ENCODE measurements at places on chromosomes 3 and 15.

- DNase-seq, result no peak
Measured at GRCh38 chr3:57826245-57826951, 70.3 kb downstream of the SLMAP start.

GRCh38 chr3:123067689-123068600, 1.1 kb downstream of the PDIA5 start:
- no peak for DNase-seq

DNA sequence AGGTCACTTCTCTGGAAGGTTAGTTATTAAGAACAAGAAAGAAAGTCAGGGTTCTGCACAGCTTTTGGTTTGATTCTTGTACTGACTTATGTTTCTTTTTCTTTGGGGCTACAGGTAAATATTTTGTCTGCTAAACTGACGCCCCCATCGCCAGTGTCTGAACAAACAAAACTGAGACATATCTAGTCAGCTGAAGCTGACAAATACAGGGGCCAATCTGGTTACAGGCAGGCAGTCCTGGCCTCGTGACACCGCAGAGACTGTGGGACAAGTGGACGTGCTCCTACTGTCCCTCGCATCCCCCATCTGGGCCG, 4.6 kb upstream of the RPL14 start:
- DNase-seq, result no peak

GRCh38 chr3:119343719-119344118, 49.5 kb downstream of the ARHGAP31 start:
- no peak for DNase-seq

- no peak for DNase-seq
Measured at GRCh38 chr3:8343058-8343457, 158.6 kb upstream of the LMCD1 start.

GRCh38 chr15:39118510-39118909, 462.4 kb upstream of the THBS1 start:
- DNase-seq, result no peak

- DNase-seq, result no peak
Measured at GRCh38 chr15:45795440-45796069, 160.7 kb downstream of the SQOR start.

DNA sequence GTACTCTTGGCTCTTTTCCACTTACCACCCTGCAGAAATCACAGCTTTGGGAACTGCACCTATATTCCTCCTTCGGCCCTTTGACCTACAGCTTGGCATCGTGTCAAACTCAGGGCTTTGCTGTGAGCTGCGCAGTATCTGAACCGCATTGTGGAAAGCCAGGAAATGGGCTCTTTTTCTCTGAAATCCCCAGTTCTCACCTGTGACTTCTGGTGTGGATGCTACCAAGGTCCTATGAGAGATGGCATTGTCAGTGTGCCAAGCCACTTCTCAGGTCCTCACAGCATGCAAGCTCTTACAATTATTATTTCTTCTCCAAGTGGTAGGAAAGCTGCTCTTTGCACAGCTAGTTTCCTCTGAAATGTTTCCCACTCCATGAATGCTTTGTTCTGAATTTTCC, 450.6 kb upstream of the TBL1XR1 start:
- DNase-seq, result no peak

DNA sequence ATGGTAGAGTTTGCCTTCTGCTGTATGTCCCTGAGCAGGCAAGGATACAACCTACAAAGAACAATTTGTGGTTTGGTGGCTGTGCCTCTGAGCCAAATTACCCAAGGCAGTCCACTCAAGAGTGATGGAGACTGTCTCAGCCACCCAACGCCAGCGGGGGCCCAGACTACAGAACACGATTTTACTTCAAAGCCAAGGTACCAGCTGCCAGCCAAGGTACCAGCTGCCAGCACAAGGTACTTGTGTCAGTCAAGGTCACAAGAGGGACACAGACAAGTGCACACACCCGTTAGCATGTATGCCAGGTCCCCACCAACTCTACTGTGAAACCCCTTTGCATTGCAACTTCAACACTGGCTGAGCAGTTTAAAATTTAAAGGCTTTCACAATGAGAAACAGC, 23.5 kb downstream of the COLQ start:
- no peak for DNase-seq

- DNase-seq, result no peak
Measured at GRCh38 chr15:49242820-49243219, 72.8 kb downstream of the GALK2 start.

- no peak for DNase-seq
Measured at GRCh38 chr15:66829551-66830121, 127.6 kb downstream of the SMAD6 start.

GRCh38 chr3:78611278-78611677, 1156.5 kb downstream of the ROBO1 start:
- DNase-seq, result no peak

DNA sequence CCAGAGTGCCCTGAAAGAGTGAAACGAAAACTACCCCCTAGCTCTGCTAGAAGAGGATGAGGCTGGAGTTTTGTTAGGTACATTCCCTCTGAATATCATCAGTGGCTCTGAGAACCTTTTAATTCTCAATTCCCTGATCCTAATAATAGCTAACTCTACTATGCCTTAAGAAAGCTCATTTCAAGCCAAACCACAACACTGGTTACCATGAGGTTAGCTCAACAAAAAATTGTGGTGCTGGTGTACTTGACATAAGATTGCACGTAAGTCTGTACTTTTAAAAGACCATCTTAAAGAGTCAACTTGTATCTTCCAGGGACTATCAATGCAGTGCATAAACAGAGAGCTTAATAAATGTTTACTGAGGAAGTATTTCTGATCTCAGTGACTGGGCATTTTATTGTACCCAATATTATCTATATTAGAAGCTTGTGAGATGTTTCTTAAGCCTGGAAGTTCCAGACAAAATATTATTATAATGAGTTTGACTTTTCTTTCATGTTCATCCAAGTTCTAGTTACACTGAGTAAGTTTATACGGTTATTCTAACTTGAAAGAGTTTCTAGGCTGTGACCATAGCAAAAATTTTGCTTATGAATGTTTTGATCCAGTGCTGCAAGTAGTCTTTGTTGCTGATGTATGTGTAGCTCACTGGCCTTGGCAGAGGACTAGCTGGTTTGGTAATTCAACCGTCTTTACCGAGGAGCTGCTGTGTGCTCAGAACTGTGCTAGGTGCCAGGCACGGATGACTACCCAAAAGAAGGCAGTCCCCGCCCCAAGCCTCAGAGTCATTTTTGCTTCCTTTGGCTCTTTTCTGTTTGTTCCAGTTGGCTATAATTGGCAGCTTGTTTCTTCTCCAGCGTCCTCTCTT, 334.4 kb upstream of the TRIM42 start:
- no peak for DNase-seq

- no peak for DNase-seq
Measured at GRCh38 chr15:69075440-69075839, 60.9 kb downstream of the NOX5 start.

DNA sequence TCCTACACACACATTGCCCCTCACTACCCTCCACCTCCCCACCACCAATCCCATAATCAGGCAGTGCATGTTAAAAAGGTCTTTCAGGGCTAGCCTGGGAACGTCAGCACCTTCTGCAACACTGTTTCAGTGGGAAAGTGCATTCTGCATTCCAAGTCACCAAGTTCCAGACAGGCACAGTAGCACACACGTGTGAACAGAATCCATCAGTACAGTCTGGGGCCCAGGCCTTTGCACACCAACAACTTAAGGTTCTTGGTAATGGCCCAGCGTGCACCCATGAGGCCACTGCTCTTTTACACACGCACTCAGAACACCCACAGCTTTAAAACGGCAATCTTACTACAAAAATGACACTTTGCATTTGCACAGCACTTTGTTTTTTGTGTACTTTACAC, 1.2 kb downstream of the ANXA2 start:
- DNase-seq, result no peak

DNA sequence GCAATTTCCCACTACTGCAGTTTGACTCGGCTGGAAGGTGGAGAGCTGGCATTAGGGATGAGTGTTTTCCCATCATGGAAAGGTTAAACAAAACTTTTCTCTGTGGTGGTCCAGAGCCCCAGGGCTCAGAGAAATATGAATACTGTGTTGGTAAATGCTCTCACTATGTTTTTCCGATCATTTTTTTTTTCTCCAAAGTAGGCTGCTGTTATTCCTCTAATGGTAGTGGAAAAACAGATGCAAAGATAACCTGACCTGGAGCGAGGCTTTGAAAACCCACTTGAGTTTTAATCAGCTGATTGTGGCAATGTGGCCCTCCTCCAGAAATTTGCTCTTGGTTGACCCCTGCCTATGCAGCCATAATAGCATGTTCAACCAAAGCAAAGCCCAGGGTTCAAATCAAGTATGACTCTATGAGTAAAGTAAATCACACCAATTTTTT, 320.8 kb upstream of the CTNNB1 start:
- DNase-seq, result no peak

DNA sequence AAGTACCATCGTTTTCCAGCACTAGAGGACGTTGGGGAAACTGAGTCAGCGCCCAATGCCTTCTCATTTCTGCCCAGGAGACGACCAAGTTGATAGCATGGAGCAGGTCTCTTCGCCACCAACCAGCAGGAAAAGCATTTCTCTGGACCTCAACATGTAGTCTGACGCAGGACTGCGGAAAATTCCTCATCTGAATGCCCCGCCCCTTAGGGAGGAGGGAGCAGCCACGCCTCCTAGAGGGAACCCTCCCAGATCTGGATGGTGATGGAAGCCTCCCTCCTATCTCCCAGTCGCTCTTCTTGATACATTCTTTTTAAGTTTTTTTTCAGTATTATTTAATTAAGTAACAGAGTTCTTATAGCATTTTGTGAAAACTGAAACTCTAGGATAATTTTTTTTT, 17.4 kb upstream of the MINDY4B start:
- no peak for DNase-seq

DNA sequence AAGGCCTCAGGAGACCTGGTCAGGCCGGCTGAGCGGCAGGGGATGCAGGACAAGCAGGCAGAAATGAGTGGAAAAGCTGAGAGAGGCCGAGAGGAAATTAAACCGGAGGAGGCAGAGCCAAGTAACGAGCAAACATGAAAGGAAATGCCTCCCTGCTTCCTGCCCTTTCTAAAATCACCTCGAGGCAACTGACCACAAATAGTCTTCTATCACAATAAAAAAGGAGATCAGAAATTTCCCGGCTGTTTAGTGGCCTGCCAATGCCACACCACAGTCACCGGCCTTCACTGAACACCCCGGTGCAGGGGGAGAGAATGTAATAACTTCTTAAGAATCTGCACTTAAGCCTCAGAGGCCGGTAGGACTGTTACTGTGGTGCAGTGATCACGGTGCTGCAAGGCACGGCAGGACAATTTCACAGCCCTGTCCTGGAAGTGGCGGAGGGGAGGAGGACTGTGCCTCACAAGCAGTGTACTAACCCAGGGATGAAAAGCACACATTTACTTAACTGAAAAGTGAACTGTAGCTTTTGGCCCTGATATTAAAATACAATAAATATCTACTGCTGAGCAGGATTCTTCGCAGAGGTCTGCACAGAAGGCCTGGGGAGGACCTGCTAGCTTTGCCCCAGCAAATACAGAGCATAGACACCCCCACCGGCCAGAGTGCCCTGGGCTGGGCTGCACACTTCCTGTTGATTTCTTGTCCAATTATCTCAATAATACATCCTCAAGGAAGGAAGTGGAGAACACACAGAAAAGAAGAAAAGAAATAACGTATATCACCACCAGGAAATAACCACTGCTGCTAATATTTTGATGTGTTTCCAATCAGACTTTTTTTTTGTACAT, 183.5 kb upstream of the NSMCE3 start:
- DNase-seq, result no peak

DNA sequence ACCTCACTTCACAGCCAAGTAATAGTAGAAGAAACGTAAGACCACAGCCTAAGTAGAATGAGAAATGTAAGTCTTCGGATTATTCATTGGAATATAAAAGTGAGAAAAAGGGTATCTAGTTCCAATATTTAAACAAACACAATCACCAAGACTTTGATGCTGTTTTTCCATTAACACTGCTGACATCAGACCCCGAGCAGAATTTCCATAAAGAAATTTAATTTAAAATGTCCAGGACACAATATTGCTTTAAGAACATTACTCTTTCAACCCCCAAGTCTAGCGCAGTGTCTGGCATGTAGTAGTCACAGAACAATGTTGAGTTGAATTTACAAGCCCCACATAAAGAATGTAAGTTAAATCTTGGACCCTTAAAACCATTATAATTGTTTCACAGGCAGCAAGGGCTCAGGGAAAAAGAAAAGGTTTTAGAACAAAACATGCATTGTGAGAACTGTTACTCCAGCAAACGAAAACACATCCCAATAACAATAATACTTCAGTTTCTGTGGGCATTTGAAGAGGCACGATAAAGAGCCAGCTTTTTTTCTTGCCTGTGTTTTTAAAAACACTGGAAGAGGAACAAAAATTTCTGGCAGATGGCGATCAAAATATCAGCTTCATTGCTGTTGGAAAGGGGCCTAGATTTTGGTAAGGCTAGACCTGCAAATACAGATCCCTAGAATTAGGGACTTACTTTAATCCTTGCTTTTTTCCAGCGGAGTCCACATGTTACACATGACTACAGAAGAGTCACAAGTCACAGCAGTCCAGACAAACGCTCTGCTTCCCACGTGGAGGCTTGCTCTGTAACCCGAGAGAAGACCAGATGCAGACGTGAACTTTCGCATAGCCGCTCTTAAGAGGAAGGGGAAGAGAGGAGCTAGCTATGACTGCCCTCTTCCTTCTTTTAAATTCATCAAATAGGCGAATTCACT, 77.9 kb upstream of the IGSF10 start:
- DNase-seq, result no peak

DNA sequence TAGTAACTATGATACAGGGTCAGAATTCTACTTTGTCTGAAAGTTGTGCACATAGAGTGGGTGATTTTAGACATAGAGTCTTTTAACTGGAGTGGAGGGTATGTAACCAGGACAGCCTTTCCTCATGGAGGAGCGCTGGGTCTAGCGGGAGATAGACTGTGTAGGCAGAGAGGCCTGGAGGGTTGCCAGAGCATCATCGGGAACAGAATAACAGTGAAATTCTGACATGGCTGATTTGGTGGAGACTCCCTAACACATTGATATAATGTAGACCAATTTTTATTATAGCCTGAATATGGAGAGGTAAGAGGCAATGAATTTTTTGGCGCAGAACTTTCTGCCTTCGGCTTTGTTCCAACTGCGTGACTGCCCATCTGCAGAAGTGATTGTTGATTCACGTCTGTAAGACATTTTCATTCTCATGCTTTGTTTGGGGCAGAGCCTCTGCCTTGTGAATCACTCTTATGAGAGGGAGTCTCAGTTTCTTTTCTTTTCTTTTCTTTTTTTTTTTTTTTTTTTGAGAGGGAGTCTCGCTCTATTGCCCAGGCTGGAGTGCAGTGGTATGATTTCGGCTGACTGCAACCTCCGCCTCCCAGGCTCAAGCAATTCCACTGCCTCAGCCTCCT, 16.0 kb downstream of the LPP start:
- no peak for DNase-seq

GRCh38 chr3:169286992-169287391, 376.5 kb downstream of the MECOM start:
- no peak for DNase-seq

DNA sequence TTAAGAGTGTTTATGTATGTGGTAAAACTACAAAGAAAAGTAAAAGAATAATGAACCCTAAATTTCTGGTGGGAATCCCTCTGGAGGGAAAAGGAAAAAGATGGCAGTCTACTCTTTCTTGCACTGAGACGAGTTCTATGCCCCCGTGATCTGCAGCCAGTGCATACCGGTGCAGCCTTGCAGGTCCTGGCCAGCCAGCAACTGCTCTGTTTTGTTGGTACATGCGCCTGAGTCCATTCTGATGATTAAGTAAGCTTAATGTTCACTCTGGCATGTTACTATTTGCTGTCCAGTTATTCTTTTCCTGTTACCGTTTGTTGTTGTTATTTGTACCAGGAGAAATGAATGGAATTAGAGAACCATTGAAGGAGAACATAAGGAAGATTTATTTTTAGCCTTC, 95.1 kb upstream of the TMC3 start:
- DNase-seq, result no peak

- no peak for DNase-seq
Measured at GRCh38 chr3:116046350-116046749, 398.9 kb downstream of the LSAMP start.
